ENCODE measurements at places on chromosomes 2 and 18.

DNA sequence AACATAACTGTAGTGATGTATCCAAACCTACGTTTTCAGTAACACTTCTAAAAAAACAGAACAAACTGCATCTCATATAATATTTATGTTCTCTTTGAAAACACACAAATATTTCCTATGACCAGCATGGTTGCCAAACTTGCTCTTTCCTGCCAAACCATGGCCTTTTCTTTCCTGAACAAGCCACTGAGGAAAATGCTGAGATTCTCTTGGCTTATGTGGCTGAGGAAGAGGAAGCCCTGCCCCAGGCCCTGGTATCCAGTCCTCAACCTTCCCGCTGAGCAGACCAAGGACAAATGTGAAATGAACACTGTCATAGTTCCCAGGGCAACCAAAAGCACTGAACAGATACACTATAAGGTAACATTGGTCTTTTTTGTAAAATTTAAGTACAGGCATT is 35.9 kb upstream of the NARS1 start:
- no peak for DNase-seq

DNA sequence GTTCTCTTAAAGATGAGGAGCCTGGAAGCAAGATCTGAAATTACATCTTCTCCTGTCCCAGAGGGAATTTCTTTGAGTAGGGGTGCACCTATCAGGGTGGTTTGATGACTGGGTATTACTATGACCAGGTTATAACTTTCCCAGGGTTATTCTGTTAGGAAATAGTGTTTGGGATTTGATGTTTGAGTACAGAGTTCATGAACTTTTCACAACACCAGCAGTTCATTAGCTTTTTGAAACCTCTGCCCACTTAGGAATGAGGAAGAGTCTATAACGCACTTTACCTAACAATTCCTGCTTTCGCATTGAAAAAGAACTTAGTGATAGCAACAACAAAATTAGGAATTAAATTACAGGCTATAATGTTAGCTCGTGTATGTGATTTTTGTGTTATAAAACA is 58.6 kb downstream of the ALMS1 start:
- no peak for DNase-seq

GRCh38 chr2:46252891-46253659 is 44.1 kb upstream of the EPAS1 start:
- DNase-seq: peak; percentile 53

DNA sequence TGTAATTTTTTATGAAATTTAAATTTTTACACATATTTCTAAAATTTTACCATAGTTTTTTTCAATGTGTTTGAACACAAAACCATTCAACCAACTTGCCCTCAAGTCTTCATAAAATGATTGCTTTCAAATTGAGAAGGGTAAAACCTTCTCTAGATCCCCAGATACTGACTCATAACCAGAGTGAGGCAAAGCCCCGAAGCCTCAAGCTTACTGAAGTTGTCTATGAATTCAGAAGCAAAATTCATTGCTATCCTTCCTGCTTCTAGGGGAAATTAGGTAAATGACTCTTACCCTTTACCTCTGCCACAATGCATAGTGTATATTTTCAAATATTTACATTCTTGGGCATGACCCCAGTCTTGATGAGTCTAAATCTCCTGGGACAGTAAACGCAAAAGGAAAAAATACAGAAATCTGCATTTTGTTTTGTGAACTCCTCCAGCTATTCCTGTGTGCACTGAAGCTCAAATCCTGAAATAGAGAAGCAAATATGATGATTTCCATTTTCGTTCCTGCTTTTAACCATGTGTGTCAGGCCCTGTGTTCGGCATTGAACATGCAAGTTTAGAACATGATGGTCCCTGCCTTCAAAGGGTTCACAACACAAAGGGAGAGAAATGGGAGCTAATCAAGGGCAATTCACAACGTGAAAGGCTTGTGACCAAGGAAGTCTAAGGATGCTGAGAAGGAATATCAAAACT is 246.3 kb downstream of the SUCLG1 start:
- DNase-seq: no peak

All from NCI-H2171 (cell line).